ENCODE measurements at places on chromosomes 5 and 9.

- DNase-seq, result no peak
These were observed 539.3 kb downstream of the MTRR start for GRCh38 chr5:8408258-8408657.

DNA sequence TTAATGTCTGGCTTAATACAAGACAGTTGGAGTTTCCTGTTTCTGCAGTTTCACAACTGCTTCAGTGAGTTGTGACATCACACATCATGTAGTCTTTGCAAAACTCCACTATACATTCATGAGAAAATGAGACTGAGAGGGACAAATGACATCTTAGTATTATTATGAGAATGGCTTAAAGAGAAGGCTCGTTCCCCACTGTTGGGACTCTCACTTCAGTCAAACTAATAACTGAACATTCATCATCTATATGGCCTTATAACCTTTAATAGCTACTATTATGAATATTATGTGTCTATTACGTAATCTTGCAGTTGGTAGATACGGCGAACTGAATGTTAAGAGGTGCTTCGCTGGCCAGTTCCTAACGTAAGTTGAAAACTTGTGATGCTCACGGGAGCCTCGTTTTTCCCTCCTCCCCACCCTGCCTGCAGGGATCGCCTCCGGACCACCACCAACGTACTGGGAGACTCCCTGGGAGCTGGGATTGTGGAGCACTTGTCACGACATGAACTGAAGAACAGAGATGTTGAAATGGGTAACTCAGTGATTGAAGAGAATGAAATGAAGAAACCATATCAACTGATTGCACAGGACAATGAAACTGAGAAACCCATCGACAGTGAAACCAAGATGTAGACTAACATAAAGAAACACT, 79.4 kb downstream of the SLC1A3 start:
- no peak for DNase-seq

- DNase-seq, result no peak
These were observed 13.9 kb downstream of the FAM193B start for GRCh38 chr5:177540438-177540837.

GRCh38 chr5:151238303-151238741, 14.4 kb upstream of the CCDC69 start:
- no peak for DNase-seq

DNA sequence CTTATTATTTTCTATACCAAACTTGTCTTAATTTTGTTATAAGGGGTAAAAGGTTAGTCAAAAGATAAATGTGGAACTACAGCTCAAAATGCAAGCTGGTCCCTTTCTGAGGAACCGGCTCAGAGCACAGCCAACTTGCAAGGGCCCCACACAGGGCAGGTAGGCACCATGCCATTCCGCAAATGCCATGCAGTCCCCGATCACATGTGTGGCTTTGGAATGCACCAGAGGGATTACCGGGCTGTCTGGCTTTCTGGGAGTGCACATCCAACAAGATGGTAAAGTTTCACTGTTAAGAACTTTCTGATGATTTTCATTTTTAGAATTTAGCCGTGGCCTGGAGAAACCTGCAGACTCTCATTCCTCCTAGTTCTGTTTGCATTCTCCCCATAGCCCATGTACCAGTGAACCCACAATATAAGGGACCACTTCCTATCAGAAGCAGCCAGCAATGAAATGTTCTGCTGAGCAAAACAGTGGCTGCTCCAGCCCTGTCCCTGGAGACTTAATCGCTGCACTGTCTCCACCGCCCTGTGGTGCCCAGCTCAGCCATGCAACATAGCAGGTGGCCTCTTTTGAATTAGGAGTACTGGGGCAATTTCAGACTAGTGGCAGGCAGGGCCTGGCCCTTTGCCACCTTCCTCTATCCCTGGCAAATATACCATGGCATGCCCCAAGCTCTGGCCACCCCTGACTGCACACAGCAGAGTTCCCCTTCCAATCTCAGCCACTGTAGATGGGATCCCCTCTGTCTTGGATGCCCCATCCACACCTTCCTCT, 11.4 kb downstream of the SHB start:
- DNase-seq, result no peak

DNA sequence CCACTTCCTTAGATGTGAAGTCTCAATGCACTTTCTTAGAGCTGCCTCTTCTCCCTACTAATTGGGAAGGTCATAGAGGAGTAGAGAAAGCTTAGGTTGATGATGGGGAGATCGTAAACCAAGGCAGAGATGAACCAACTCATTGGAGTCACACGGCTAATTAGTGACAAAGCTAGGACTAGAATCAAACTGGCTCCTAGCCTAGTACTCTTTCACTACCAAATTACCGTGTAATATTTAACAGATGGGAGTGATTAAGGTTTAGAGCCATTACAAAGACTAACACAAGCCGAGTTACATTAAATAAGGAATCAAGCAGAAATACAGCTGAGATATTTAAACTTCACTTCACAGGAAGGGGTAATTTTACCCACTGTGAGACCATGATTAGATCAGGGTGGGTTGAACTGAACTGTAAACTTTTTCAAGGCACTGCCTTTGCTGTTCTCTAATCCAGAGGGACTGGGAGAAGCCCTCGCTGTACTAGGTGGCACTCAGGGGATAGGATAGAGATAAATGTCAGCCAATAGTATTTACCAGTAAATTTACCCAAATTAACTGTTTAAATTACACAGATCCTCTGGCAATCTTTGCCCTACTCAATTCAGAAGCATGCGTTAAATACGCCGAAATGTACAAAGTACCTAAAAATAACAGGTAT, 166.4 kb upstream of the PIK3R1 start:
- no peak for DNase-seq

DNA sequence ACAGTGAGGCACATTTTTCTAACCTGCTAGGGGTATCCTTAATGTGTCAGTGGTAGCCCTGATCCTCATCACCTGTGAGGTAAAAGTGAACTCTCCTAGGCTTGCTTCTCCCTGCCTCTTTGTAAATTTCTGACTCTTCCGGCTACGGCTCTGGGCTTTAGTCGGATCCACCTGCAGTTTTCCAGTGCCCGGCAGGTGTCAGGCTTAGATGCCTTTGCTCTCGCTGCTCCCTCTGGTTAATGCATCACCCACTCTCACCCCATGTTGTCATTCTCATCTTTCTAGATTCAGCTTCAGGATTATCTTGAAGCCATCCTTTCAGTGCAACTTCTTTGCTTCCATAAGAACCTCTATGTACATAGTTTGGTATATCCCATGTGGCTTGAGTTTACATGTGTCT, 3.6 kb downstream of the CEP78 start:
- no peak for DNase-seq

DNA sequence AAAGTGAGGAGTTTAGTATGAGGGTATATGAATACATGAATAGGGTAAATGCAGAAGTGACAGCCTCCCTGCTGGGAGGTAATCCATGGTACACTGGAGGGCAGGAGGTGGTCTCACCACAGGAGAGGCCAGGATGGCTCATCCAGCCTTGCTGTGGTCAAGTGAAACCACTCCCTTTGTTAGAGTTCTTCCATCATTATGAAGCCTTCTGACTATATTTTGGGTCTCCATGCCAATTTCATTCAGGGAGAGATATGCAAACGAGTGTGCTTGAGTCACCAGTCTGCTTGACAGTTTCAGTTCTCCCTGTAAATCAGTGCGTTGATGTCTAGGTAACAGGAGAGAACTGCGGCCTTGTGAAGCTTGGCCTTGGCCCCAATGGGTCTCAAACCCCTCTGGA, 16.4 kb downstream of the PPP3R2 start:
- DNase-seq, result no peak

- DNase-seq, result no peak
These were observed 790.1 kb downstream of the TLE1 start for GRCh38 chr9:80899208-80899607.

- DNase-seq, result no peak
These were observed 29.3 kb downstream of the PRRC2B start for GRCh38 chr9:131423171-131423581.

DNA sequence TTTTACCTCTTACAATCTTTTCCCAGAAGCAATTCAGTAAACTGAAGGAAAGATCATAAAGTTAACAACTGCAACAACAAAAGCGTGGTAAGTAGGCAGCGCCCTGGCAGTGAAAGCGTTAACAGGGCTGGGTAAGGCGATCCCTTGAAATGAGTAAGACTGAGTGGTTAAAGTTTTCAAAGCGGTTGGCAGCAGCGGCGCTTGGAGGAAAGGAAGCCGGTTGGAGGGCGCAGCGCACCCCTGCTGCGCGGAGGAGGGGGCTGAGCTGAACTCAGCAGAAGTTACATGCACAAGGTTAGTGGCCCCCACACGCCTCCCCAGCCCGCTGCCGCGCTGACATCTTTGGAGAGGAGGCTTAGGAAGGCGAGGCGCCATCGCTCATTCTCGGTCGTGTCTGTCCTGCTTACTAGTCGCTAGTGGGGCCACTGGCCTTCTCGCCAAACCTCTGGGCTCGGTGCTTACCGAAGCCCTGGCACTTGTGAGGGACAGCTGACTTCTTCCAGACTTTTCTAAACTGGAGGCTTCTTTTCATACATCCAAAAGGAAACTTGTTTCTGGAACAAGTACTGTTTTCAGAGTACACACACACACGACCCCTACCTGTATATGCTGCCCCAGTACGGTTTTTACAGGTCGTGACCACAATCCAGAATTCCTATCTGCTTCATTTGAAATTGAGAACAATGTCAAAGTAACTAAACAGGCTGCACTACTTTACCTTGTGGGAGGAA, at the start of gene SH3RF2:
Gene SH3RF2 (plus strand): TSS at position 178 of the 731 bp plus-strand sequence. CDS start 1,351 bp downstream, outside the sequence.
- peak; percentile 15 for DNase-seq

DNA sequence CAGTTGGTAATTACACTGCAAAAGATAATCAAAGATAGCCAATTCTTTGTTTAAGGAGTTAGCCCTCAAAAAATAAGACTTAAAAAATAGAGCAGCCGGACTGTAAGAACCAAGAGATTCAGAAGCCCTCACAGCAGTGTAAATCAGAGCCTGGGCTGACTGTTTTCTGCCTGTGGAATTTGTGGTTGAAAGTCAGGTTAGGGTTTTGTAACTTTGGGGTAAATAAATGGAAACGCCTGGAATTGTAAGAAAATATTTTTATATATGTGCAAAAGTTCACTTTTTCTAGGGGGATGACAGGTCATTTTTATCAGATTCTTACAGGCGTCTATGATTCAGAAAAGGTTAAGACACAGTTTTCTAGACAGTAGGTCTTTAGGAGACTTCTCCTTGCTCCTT, 35.6 kb downstream of the KLHL3 start:
- no peak for DNase-seq

GRCh38 chr5:53256746-53257145, 147.2 kb upstream of the MOCS2 start:
- DNase-seq, result no peak

GRCh38 chr9:32414856-32415255, 30.4 kb downstream of the ACO1 start:
- no peak for DNase-seq

- no peak for DNase-seq
These were observed 25.6 kb upstream of the SPATA31D4 start for GRCh38 chr9:81902626-81903025.

GRCh38 chr9:69273161-69273560, 51.9 kb upstream of the ENTREP1 start:
- no peak for DNase-seq

GRCh38 chr5:144794922-144795321, 624.2 kb downstream of the KCTD16 start:
- no peak for DNase-seq

DNA sequence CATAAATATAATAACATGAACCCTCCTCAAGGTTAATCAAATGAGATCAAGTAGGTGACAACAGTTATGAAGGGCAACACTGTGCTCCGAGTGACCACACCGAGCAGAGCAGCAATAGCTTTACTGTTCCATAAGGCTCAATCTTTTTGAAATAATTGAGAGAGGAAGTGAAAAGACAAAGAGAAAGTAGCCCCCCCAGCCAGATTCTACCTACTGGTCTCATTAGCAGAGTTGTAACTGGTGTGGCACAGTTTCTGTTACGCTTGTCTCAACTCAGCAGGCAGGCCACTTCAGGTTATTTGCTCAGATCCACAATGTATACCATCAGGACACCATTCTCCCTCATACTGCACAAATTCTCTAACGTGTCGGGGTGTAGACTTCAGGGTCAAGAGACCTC, 14.0 kb downstream of the PRUNE2 start:
- no peak for DNase-seq

Data from stimulated activated CD4-positive, alpha-beta T cell treated with anti-CD3 and anti-CD28 coated beads, Interleukin-4, amount 100 ng/mL, for 1 hour (primary cell).